ENCODE measurements at places on chromosomes 5 and 9. TPM values are rescaled to one million over a fixed set of nuclear protein-coding genes. Genes with fewer than 3 reads are reported as not detected.
A peak's percentile ranks its signal among the peaks of the same experiment; 100 is the strongest.

- DNase-seq, result no peak
Observed at GRCh38 chr9:84622981-84623380, 46.5 kb upstream of the NTRK2 start.

DNA sequence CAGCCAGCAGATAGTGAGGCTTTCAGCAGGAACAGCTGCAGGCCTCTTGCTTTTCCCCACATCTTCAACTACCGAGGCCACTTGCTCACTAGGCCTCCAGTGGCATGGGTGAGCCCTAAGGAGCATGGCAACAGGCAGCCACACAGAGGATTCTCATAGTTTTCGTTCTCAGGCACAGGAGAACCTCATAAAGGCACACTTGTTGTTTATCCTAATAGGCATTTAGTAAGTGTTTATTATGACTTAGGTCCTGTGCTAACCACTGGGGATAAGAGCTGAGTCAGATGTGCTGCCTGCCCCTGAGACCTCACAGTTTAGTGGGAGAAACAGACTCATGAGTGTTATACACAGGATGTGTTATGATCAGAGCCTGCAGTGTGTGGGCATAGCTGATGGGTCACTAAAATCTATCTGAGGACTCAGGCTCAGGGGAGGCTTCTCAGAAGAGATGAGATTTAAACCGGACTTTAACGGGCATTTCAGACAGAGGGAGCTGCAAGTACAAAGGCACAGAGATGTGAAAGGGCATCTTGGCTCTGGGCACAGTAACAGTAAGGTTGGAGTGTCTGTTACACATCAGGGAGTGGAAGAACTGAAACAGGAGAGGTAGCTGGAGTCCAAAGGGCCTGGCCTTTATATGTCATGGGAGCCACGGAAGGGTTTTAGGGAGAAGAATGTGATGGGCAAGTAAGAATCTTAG is 21.0 kb upstream of the HEMGN start:
- DNase-seq, result no peak

GRCh38 chr9:112445196-112445595 is 41.4 kb upstream of the KIAA1958 start:
- no peak for DNase-seq

DNA sequence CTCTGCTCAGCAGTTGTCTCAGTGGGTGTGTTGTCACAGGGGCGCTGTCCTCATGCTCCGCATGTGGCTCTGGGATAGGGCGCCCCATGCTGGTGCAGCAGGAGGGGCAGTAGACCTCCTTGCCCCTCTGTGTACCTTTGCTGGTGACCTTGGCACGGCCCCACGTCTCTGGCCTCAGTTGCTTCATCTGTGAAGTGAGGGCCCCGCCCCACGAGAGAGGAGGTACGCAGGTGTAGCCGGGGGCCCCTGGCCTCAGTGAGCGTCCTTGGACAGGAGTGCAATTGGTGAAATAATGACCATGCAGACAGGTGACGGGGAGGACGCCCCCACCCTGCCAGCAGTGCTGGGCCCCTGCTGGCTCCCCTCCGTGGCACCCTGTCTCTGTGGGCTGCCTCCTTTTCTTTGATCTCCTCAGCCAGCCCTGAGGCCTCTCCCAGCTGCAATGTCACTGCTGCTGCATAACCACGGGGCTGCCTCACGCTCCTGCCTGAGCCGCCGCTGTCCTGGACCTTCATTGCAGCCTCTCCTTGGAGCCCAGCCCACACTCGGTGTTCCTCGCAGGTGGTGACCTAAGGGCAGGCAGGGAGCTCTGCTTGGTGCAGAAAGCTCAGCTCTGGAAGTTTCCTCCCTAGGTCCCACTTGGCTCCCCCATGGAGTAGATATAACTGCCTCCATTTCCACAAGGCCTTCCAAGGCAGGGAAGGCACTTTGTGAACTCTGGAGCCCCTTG is 57.3 kb downstream of the PHF2 start:
- peak; percentile 61 for DNase-seq

The IFNA13 gene
- not detected for polyA plus RNA-seq

The SPAG8 gene
- polyA plus RNA-seq, result 13.8 TPM

GRCh38 chr5:149641000-149641576 is 59.8 kb downstream of the ARHGEF37 start:
- peak; percentile 65 for DNase-seq

GRCh38 chr9:79572032-79572607 is 355 bp downstream of the TLE4 start:
- peak; percentile 53 for DNase-seq

The ZNF883 gene
- 8.6 TPM for polyA plus RNA-seq

DNA sequence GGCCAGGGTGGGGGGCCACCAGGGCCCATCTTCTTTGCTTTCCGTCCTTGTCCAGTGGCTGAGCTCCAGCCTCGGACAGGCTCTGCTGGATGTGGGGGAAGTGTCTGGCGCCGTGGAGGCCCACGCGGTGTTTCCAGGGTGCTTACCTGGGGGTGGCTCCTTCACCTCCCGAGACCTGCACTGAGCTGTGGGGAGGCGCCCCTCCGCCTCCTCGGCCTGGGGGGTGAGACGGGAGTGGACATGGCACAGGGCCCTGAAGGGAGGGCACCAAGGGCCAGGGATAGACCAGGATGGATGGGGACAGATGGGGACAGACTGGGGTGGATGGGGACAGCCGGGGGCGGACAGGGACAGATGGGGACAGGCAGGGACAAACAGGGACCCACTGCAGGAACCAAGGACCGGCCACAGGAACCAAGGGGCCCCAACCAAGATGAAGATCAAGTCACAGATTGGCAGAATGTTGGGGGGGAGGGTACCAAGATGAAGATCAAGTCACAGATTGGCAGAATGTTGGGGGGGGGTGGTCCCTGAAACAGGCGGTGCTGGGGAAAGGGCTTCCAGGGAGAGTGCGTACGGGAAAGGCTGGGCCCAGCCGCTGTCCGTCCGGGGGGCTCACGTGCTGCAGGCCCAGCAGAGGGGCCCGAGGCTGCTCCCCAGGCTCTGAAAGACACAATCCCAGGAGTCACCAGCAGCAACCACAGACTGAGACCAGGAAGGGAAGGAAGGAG is 13.3 kb upstream of the QSOX2 start:
- no peak for DNase-seq

GRCh38 chr9:16266648-16267276 is 603.7 kb downstream of the BNC2 start:
- DNase-seq, result no peak

The SHROOM1 gene
- polyA plus RNA-seq, result 9.5 TPM

DNA sequence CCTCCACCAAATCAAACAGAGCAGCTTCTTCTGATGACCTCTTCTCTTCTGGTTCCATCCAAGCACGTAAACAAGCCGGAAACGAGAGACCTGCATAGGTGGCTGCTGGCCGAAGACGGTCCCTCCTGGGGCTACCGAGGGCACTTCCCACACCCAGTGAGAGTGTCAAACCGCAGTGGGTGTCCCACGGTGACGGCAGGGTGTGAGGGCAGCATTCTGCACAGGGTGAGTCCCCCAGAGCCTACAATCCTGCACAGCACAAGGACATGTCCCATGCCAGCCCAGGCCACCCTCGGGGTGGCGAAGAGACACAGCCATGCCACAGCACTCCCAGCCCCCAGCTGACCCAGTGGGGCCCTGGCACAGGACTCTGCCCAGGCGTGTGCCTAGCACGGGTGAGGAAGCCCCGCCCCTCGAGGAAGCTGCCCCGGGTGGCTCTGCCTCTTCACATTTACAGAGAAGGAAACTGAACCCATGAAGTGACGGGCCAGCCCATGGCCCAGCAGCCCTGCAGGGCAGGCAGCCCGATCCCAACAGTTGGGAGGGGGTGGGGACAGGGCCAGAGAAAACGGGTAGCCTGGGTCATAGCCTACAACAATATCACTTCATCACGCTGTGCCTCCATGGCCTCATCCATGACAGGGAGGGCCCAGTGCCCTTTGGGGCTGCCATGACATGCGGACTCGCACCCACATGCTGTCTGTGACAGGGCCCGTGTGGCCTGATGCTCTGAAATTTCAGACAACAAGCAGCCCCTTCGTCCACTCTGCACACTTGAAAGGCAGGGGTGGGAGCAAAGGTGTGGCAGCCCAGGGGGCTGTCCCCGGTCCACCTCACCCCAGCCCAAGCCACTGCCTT is 43.2 kb downstream of the SEMA4D start:
- DNase-seq, result peak; percentile 77

The HSPB3 gene
- not detected for polyA plus RNA-seq

The LMNB1 gene
- polyA plus RNA-seq, result 98.7 TPM

DNA sequence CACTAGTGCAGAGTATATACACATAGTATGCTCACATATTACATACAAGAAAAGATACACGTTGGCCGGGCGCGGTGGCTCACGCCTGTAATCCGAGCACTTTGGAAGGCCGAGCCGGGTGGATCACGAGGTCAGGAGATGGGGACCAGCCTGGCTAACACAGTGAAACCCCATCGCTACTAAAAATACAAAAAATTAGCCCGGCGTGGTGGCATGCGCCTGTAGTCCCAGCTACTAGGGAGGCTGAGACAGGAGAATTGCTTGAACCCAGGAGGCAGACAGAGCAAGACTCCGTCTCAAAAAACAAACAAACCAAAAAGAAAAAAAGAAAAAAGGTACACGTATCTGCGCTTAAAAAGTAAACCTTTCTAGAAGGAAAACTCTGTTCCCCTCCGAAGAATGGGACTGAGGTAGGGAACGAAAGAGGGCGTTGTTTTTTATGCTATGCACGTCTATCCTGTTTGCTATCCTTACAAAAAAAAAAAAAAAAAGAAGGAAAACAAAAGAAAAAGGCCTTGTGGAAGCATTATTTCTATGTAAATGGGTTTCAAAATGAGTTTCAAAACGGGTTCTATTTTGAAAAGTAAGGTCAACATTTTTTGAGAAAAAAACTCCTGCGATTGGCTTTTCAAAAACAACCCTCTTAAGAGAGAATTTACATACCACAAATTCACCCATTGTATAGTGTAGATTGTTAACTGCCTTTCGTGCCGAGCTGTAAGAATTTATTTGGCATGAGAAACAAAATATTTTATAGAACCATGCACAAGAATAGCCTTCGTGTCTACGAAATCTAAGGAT is 1.2 kb downstream of the AK3 start:
- DNase-seq, result peak; percentile 11

GRCh38 chr5:172162323-172162986 is 25.6 kb downstream of the STK10 start:
- DNase-seq, result peak; percentile 39

The BHMT2 gene
- 1.8 TPM for polyA plus RNA-seq

The GABRA1 gene
- 0.67 TPM for polyA plus RNA-seq

GRCh38 chr5:59833448-59833847 is 60.1 kb downstream of the PDE4D start:
- no peak for DNase-seq

The NFIB gene
- polyA plus RNA-seq, result 135 TPM

DNA sequence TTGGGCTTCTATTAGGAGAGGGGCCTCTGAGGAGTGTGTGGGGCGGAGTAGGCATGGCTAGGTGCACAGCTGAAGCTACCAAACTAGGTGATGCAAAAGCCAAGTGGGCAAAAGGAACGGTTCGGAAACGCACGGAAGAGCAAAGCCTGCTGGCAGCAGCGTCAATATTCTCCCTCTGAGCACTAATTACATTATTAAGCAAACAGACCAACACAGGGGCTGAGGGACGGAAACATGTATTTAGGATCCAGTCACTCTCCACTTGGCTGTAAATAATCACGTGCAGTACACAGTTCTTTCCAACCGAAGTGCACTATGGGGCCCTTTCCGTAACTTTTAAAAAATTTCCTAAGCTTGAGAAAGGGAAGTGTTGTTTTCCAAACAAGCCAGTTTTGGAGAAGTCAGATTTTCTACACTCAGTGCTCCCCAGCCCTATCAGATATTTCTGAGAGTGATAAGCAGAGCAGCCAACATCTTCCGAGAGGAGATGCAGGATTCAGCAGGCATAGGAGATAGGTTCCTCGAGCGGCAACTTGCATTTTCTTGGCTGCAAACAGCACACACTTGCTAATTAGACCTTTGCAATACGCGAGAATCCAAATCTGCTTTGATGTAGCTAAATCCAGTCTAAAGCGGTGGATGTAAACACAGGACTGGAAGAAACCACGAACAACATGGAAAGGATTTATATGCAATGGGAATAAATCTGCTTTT is 217.2 kb upstream of the TBCA start:
- DNase-seq, result no peak

- no peak for DNase-seq
Observed at GRCh38 chr5:151757233-151758140, 944 bp downstream of the ATOX1 start.

- DNase-seq, result no peak
Observed at GRCh38 chr5:138495351-138495750, 30.1 kb downstream of the EGR1 start.

GRCh38 chr9:3337515-3338225 is 188.1 kb downstream of the RFX3 start:
- no peak for DNase-seq

The NUTM2G gene
- polyA plus RNA-seq, result 0.83 TPM

GRCh38 chr5:113058269-113058668 is 81.7 kb downstream of the DCP2 start:
- DNase-seq, result no peak

DNA sequence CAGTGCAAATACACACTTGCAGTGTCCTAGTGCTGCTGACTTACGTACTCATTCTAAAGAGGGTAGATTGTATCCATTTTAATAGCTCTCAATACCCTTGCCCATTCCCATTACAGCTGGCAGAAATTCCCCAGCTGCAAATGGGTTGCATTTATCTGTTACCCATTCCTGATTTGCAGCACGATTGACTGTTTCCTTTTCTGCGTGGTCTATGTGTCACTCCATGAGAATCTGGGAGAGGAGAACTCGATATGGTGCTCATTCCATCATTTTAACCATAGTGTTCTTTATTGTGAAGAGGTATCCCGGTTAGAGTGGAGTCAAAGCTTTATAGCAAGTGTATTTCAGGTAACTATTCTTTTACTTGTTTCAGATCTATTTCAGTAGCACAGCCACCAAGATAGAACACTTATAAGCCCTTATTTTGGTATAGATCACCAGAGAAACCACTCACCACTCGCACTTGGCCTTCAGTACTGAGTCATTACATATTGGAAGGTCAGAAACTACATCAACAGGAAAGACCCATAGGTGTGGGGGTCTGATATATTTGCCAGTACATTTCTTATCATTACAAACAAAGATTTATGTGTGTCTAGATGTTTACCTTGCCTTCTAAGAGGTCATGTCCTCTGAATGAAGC is 139.5 kb downstream of the MUSK start:
- DNase-seq, result no peak

The MAMDC4 gene
- 9.9 TPM for polyA plus RNA-seq

GRCh38 chr5:103207011-103207410 is 51.6 kb upstream of the MACIR start:
- DNase-seq, result no peak

- DNase-seq, result no peak
Observed at GRCh38 chr9:83006378-83006777, 56.6 kb downstream of the RASEF start.

The ANKRD18A gene
- polyA plus RNA-seq, result 3.0 TPM

GRCh38 chr9:29397148-29397547 is 1823.9 kb upstream of the C9orf72 start:
- DNase-seq, result no peak

The FGF18 gene
- polyA plus RNA-seq, result 6.7 TPM

- DNase-seq, result no peak
Observed at GRCh38 chr5:86129009-86129408, 488.7 kb upstream of the COX7C start.

The ADGRV1 gene
- polyA plus RNA-seq, result 15.1 TPM

The FBLL1 gene
- 0.37 TPM for polyA plus RNA-seq

GRCh38 chr5:136269973-136270372 is 77.0 kb upstream of the SMIM32 start:
- DNase-seq, result no peak

GRCh38 chr9:23278561-23278960 is 547.5 kb downstream of the ELAVL2 start:
- no peak for DNase-seq

Data from left lung (tissue), 14 donors.